ENCODE measurements at places on chromosomes 2 and 18. TPM values are rescaled to one million over a fixed set of nuclear protein-coding genes. Genes with fewer than 3 reads are reported as not detected.
A peak's percentile ranks its signal among the peaks of the same experiment; 100 is the strongest.

DNA sequence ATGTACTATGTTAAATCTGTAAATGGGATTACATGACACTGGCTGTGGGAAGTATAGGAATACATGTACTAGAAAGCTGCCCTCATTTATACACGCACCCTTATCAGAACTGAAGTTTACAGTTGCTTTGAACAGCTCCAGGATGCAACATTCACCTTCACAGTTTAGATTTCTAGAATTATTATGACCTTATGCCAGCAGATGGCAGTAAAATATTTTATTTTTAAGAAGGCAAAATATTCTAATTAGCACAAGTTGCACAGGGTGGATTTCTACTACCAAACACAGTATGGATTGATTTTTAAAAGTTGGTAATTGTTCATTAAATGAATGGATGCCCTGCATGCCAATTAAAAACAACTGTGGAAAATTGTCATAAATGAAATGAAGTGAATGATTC lies 670.4 kb downstream of the KCNJ3 start:
- DNase-seq, result no peak
- no peak overlapping the region for H3K27ac ChIP-seq
- H3K36me3 ChIP-seq, result no peaks in the 10 kb centered on the region
- H3K27me3 ChIP-seq, result peaks cover 4% of the 10 kb centered on the region
- H3K4me1 ChIP-seq, result no peaks in the 10 kb centered on the region
- H3K4me3 ChIP-seq, result no peak overlapping the region

- H3K4me1 ChIP-seq, result no peaks in the 10 kb centered on the region
- DNase-seq, result no peak
- no peaks in the 10 kb centered on the region for H3K36me3 ChIP-seq
- no peak overlapping the region for H3K4me3 ChIP-seq
- H3K27me3 ChIP-seq, result no peaks in the 10 kb centered on the region
- H3K27ac ChIP-seq, result no peak overlapping the region
These were observed 988.8 kb upstream of the CNTNAP5 start for GRCh38 chr2:123036300-123036699.

DNA sequence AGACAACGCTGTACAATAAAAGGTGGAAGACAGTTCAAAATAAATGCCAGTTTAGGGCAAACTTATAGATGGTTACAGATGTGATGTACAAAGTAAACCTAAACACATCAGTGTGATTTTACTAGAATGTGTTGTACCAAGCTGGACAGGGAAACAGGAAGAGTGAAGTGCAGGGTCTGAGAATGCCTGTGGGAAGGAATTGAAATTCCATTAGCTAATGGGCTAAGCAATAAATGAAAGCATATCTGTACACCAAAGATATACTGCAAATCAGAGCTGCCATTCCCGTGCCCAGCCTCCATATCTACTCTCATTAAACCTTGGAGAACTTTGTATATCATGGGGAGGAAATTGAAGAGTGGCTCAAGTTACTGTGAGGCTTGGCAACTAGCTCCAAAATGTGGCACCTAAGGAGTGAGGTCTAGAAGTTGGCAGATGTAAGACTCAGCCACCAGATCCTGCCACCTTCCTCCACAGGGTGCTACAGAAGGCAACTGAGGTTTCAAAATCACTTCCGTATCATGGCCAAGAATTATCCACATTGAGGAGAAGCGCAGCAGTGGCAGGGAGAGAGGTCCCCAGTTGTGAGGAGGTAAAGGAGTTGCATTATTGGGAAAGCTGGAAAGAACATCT lies 277.8 kb downstream of the TCF4 start:
- no peak overlapping the region for H3K4me3 ChIP-seq
- H3K27ac ChIP-seq, result no peak overlapping the region
- no peaks in the 10 kb centered on the region for H3K36me3 ChIP-seq
- H3K27me3 ChIP-seq, result peaks cover 7% of the 10 kb centered on the region

D2HGDH gene
- total RNA-seq, result 46.2 TPM

- H3K4me1 ChIP-seq, result no peaks in the 10 kb centered on the region
- no peaks in the 10 kb centered on the region for H3K36me3 ChIP-seq
- H3K4me3 ChIP-seq, result no peak overlapping the region
- no peak for DNase-seq
- no peak overlapping the region for H3K27ac ChIP-seq
- H3K27me3 ChIP-seq, result no peaks in the 10 kb centered on the region
These were observed 251.9 kb upstream of the RAB12 start for GRCh38 chr18:8357320-8357719.

DNA sequence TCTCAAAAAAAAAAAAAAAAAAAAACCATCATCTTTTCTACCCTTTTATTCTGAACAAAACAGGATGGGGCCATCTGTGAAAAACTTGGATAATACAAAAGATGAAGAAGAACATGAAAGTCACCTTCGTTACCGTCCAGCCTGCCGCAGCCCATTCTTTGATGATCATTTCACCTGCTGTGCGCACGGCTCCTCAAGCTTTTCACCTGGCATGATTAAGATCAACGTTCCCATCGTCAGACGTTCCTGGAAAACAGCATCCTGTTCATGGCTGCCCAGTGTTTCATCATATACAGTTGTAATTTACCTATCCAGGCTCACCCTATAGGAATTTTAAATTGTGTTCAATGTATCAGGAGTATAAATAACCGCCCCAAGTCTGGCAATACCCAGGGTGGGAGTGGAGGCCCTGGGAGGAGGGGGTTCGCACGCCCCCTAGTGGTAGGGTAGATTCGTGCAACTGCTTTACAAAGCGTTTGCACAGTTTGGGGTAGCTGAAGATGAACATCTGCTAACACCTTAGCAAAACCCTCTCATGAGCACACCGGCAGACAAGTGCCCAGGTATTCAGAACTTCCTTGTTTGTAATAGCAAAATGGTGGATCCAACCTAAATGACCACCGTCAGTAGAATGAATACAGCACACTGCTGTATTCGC lies 49.0 kb upstream of the GLI2 start:
- no peak for DNase-seq
- H3K27ac ChIP-seq, result no peak overlapping the region
- H3K36me3 ChIP-seq, result no peaks in the 10 kb centered on the region
- no peak overlapping the region for H3K4me3 ChIP-seq
- H3K27me3 ChIP-seq, result peaks cover 14% of the 10 kb centered on the region

TXNL1 gene
- 50.6 TPM for total RNA-seq

ABCG8 gene
- not detected for total RNA-seq

C1QL2 gene
- total RNA-seq, result not detected

DNA sequence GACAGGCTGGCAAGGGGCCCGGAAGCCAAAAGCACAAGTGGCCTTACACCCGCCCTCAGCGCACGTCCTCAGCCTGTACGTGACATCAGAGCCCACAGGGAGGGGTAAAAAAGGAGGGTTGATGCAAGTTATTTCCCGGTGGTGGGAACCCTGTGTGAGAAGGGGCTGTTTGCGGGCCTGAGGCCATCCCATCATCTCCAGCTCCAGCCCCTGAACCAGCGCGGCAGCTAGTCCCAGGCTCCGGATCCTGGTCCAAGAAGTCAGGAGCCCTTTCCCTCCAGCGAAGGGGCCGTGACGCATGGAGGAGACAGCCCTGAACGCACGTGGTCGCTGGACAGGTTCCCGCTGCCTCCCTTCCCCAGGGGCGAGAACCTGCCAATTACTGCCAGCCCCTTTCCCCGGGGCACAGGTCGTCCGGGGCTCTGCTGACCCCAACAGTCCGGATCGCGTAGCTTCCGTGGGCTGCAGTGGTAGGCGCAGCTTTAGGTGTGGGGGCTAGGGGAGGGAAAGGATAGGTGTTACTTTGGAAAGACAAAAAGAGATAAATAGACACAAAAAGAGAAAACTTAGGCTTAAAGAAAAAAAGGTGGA lies 1.3 kb upstream of the LRP2 start:
- peaks cover 25% of the 10 kb centered on the region for H3K4me1 ChIP-seq
- peaks cover 42% of the 10 kb centered on the region for H3K27me3 ChIP-seq
- peak; percentile 67 for DNase-seq
- H3K4me3 ChIP-seq, result peak overlapping the region; percentile 82
- H3K36me3 ChIP-seq, result no peaks in the 10 kb centered on the region

DNA sequence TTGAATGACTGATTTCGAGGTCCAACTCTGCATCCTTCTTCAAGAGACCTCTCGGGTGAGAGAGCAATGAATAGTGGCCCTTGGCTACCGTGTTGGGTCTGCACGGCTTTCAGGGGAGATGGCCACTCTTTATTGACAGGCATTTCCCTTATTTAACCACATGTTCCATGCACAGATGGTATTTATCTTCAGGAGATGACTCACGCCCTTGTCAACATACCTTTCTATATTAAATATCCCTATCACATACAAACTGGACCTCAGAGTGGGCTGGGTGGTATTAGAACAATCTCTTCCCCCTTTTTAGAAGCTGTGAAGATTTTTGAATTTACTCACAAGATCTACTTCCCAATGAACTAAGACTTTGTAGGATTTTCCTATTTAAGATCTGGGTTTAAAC lies 109.6 kb upstream of the CDC42EP3 start:
- no peaks in the 10 kb centered on the region for H3K36me3 ChIP-seq
- DNase-seq, result no peak
- no peaks in the 10 kb centered on the region for H3K4me1 ChIP-seq
- no peaks in the 10 kb centered on the region for H3K27me3 ChIP-seq

- no peak within 1 kb of the TSS for H3K4me3 ChIP-seq
- H3K4me1 ChIP-seq, result peaks cover 18% of the 10 kb centered on the region
- no peaks in the 10 kb centered on the region for H3K36me3 ChIP-seq
- H3K27ac ChIP-seq, result peak within 1 kb of the TSS; percentile 6
These were observed at the start of gene IL1R2 for GRCh38 chr2:101991721-101992145. TSS of gene IL1R2 (plus strand) at chr2:101991960. CDS start at chr2:102008576, 16,616 bp downstream.

GRCh38 chr2:205865905-205866441 lies 183.7 kb downstream of the NRP2 start:
- H3K27ac ChIP-seq, result no peak overlapping the region
- H3K4me1 ChIP-seq, result peaks cover 23% of the 10 kb centered on the region
- DNase-seq, result no peak
- no peaks in the 10 kb centered on the region for H3K36me3 ChIP-seq
- H3K4me3 ChIP-seq, result no peak overlapping the region

GRCh38 chr2:47653036-47653435 lies 129.9 kb upstream of the MSH6 start:
- DNase-seq, result no peak
- no peaks in the 10 kb centered on the region for H3K4me1 ChIP-seq
- no peak overlapping the region for H3K27ac ChIP-seq

DNA sequence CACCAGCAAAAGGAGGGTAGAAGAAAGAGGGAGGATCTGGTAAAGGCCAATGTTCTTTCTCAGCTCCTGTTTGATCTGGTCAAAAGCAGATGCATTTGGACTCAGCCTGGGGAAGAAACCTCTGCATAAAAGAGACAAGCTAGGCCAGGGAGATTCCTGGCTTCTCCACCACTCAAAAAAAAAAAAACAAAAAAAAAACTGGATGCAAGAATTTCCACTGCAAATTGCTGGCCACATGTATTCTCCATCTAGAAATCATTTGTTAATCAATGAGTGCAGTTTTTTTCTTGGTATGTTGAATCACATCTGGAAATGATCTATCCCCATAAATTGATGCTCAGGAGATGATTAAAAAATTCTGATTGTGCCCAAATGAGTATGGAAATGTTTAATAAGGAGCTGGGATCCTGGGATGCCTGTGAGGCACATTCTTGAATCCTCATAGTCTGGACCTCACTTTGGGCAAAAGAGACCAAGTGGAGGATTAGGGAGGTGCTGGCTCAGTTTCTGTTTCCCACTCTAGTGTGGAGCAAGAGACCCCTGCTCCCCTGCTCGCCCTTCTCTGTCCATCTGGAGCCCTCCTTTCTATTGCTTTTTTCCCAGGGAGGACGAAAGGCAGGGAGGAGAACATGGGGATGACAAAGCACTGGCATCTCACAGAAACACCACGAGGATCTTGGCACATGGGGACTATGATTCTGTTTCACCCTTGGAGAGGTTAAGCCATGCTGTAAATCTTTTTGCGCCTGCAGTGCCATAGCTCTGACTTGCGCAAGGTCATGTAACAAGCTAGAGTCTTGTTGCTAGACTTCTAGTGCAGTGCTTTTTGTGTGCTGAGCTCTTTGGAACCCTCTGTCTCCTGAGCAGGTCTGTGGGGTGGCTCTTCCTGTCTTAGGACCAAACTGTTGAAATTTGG lies 57.6 kb downstream of the APOB start:
- no peaks in the 10 kb centered on the region for H3K4me1 ChIP-seq
- H3K27ac ChIP-seq, result no peak overlapping the region
- DNase-seq, result no peak

SERPINB3 gene
- total RNA-seq, result not detected

DNA sequence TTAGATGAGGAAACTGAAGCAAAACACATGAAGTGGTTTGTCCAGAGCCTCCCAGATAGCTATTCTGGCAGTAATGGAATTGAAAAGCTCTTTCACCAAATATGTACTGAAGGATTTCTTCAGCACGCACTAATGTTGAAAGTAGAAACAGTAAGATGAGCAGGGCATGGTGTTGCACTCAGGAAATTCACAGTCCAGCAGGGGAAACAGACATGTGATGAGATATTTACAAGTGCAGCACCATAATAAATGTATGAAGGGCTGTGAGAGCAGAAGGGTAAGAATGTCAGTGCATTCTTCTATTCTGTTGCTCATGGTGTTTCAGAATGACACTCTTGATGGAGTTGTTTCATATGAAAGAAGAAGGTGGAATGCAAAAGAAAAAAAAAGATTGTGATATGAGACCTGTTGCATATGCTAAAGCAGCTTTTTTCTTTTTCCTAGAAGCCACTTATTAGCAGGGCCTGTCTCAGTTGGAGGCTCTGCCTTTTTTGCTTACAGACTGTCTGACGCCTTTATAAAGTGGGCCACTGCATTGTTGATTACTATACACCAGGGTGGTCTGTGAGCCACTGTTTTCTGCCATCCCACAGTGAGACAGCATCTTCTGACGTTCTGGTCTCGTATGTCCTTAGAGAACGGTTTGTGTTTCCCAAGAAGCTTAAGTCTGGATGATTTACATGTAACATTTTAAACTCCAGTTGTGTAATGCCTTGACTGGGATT lies 516.9 kb downstream of the ARHGAP15 start:
- peaks cover 40% of the 10 kb centered on the region for H3K36me3 ChIP-seq
- no peaks in the 10 kb centered on the region for H3K27me3 ChIP-seq
- no peak overlapping the region for H3K27ac ChIP-seq
- no peak overlapping the region for H3K4me3 ChIP-seq
- no peak for DNase-seq

TUBA3E gene
- not detected for total RNA-seq

DNA sequence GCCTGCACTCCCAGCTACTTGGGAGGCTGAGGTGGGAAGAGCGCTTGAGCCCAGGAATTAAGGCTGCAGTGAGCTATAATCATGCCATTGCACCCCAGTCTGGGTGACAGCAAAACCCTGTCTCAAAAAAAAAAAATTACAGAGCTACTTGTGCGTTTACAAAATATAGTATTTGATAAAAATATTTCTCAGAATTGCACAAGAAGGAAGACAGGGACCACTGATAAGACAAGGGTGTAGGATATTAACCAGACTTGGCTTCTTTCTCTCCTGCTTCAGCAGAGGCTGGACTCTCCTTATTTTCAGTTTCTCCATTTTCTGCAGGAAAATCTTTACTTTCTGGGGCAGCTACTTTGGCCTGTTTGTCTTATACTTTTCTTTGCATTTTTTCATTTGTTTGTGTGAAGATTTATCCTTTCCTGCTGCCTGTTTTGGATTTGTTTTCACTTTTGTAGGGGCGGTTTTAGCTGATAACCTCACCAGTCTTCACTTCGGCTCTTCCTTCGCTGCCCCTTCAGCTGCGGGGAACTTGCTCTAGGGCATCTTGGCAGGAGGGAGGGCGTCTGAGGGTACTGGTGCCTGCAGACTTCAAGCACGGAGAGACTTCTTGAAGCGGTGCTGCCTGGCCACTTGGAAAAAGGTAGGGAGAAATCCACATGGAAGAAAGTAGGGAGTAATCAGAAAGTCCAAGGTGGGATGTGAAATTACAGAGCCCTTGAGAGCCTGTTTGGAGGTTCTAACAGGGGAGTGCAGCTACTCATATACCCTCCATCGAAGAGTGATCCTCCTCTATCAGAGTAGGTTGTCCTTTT lies 14.9 kb upstream of the ZDBF2 start:
- H3K4me1 ChIP-seq, result peaks cover 11% of the 10 kb centered on the region
- H3K27ac ChIP-seq, result no peak overlapping the region
- no peaks in the 10 kb centered on the region for H3K36me3 ChIP-seq
- peaks cover 75% of the 10 kb centered on the region for H3K27me3 ChIP-seq
- no peak for DNase-seq

ACMSD gene
- not detected for total RNA-seq
